Bronchial epithelial cell (primary cell): ENCODE measurements at places on chromosomes 5 and 9. TPM values are rescaled to one million over a fixed set of nuclear protein-coding genes. Genes with fewer than 3 reads are reported as not detected.

NR2F1-AS1 gene
- 0.26 and 1.1 TPM in 2 replicates for total RNA-seq

- DNase-seq = peak; percentile 12
These were observed 82.4 kb downstream of the ZNF354C start for GRCh38 chr5:179142434-179143198.

DNA sequence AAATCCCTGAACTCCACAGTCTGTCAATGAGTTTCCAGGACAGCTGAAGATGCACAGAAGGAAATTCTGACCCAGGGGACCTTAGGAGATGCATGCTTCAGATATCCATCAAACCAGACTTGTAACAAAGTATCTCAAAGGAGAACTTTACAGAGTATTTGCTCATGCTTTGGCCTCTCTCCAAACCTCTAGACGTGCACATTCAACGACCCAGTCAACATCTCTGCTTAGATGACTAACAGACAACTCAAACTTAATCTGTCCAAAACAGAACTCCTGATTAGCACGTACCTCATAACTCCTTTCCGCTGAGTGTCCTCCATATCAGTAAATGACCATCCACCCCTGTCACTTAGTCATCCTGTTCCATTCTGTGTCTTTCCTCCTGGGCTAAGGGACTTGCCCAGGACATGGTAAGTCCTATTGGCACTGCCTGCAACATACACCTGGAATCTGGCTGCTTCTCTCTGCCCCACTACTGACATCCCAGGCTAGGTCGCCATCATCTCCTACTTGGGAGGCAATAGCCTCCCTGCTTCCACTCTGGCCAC is 107.4 kb downstream of the LMNB1 start:
- peak; percentile 97 for DNase-seq

GFI1B gene
- total RNA-seq = not detected in 2 replicates

- no peak for DNase-seq
These were observed 307.9 kb downstream of the SPOCK1 start for GRCh38 chr5:137191179-137191578.

DNA sequence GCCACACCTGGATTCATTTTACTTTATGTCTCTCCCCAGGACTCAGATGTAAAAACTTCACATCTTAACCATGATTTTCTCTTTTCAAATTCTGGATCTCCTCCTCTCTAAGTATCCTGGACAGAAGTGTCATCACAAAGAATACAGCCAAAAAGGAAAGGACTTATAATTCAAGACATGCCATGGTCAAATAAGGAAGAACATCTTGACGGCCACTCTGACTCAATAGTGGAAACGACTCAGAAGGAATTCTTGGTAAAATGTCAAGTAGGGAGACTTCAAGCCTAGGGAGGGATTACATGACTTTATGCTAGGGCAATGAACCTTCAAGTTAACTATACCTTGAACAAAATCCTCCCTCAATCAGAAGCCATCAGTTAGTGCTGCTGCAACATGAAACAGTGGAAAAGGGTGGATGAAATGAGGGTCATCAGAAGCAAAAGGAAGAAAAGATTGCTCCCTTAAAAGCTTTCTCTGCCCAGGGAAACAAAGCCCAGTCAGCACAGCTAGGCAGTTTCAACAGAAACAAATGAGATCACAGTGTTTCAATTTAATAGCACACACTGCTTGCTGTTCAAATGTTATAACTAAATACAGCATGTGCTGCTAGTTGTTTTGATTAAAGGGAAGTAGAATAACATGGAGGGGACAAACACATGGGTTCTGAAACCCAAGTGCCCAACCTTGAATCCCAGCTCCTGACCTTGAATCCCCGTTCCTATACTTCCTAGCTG is 101.4 kb downstream of the LPAR1 start:
- peak; percentile 45 for DNase-seq

GRCh38 chr5:143456952-143457547 is 53.6 kb upstream of the NR3C1 start:
- DNase-seq = peak; percentile 82

DMRT3 gene
- total RNA-seq = not detected in 2 replicates
